ENCODE measurements at places on chromosomes 3 and 15.

- no peak for DNase-seq
Observed at GRCh38 chr3:159239059-159239458, 437.2 kb downstream of the MFSD1 start.

- no peak for DNase-seq
Observed at GRCh38 chr3:46284981-46285683, 42.9 kb downstream of the CCR3 start.

DNA sequence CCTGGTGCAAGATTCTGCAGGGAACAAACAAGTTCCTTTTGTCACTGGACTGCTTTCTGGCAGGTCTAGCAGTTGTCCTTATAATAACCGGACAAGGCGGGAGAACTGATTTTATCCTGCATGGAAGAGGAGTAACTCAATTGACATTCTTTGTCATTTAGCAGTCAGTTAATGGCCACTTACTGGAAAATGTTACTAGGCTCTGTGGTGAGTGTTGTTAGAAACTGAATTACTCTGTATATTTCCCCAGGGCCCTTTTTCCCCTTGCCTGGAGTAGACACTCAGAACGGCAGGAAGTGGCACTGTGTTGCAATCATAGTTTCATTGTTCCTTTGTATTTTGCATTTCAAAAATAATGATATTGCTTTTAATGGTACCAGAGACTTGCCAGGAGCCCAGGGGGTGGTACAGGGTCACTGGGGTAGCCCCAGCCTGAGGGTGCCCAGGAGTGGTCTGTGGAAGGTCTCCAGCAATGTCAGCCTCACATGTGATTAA is 318.6 kb upstream of the LRRFIP2 start:
- DNase-seq, result no peak

DNA sequence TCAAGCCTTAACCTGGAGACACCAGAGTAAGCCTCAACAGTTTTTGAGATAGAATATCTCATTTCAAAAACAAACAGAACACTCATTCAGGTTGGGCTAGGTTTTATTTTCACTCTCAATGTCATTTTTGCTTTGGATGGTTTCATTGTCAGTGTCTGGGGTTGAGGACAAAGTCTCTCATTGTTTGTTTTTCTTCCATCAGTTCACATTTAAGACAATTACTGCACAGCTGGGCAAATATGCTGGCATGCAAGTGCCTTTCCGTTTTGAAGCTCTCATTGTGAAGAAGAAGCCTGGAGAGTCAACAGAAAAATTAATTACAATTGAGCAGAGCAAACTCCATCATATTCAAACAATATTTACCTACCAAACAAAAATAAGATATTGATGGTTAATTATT is 1050.0 kb downstream of the TBL1XR1 start:
- no peak for DNase-seq

DNA sequence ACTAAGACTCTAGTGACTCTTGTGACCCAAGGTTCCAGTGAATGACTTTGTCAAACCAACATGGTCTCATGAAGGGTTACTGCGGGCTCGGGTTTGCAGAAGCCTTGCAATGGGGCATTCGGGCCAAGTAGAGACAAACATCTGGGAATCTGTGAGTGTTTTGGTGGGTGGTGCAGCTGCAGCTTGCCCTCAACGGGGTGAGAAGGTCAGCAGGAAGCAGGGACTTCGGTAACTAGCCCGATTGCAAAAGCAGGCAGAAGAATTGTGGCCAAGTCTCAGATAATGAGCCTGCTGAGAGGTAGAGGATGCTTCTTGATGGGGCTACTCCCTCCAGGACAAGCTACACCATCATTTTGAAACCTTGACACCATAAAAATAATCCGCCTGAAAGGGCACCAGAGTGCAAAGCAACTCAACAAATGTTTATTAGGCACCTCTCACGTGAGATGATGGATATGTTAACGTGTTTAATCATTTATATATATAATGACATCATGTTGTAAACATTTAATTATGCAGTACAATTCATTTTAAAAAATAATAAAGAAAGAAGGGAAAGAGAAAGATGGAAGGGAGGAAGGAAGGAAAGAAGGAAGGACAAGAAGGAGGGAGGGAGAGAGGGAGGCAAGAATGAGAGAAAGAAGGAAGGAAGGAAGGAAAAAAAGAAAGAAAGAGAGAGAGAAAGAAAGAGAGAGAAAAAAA is 263.9 kb upstream of the IGF1R start:
- no peak for DNase-seq

Data from hematopoietic multipotent progenitor cell treated with erythropoietin and hydrocortisone succinate and interleukin-3 and kit ligand, for 8 days (in vitro differentiated cells).